Left ventricle myocardium inferior (tissue), 1 donor: ENCODE measurements at places on chromosomes 2 and 18.
A peak's percentile ranks its signal among the peaks of the same experiment; 100 is the strongest.

DNA sequence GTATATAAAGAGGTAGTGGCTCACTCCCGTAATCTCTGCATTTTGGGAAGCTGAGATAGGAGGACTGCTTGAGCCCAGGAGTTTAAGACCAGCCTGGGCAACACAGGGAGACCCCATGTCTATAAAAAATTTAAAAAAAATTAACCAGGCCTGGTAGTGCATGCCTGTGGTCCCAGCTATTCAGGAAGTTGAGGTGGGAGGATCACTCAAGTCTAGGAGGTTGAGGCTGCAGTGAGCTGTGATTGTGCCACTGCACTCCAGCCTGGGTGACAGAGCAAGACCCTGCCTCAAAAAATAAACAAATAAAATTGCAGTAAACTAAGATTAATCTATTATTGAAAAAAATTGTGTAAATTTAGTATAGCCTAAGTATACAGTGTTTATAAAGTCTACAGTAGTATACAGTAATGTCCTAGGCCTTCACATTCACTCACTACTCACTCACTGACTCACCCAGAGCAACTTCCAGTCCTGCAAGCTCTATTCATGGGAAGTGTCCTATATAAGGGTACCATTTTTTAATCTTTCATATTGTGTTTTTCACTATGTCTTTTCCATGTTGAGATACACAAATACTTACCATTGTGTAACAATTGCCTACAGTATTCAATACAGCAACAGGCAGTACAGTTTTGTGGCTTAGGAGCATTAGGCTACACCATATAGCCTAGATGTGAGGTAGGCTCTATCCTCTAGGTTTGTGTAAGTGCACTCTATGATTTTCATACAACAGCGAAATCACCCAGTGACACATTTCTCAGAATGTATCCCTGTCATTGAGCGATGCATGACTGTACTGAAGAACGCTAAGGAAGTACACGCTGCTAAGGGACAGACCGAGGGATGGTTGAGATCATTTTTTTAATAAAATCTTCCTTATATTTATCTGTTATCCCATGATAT lies 10.4 kb upstream of the MAP4K3 start:
- no peak for DNase-seq
- no peak overlapping the region for H3K27ac ChIP-seq
- H3K4me3 ChIP-seq: no peak overlapping the region
- H3K27me3 ChIP-seq: no peaks in the 10 kb centered on the region
- peaks cover 17% of the 10 kb centered on the region for H3K36me3 ChIP-seq

DNA sequence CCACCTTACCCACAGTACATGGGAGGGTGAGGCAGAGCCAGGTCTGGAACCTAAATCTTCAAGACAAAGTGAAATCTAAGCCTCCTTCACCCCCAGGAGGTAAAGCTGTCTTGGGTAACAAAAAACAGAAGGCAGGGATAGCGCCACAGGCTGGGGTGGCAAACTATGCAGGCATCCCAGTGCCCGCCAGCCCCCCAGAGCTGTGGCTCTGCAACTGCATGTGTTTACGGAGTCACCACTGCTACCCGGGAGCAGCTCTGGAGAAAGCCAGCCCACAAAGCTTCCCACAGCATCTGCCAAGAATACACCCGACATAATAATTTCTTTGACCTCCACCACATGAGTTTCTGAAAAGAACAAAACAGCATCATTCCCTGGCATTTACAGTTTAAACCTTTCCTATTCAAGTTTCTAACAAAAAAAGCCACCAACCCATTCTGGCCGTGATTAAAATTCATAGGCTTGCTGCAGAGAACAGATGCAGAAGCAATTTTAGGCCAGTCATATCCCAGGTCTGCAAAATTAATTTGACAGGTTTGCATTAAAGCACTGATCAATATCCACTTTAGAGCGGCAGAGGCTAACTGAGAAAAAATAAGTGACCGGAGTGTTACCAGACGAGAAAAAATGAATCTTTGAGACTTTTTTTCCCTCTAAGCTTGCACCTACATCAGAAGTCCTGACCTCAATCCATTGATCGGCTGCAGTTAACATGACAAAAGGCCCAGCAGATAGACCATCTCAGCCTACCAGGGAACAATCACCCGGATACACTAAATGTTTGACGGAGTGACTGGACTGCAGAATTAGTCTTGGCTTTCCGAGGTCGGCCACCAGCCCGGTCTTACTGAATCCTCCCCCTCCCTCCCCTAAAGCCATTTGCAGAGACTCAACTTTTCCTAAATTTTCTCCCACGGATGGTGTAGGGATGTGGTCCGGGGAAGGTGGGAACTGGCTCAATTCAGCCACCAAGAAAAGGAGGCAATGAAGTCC lies 309.6 kb upstream of the SKOR2 start:
- H3K27me3 ChIP-seq: peaks cover 100% of the 10 kb centered on the region
- no peak overlapping the region for H3K4me3 ChIP-seq
- no peaks in the 10 kb centered on the region for H3K4me1 ChIP-seq
- no peaks in the 10 kb centered on the region for H3K36me3 ChIP-seq
- DNase-seq: no peak
- no peak overlapping the region for H3K27ac ChIP-seq

DNA sequence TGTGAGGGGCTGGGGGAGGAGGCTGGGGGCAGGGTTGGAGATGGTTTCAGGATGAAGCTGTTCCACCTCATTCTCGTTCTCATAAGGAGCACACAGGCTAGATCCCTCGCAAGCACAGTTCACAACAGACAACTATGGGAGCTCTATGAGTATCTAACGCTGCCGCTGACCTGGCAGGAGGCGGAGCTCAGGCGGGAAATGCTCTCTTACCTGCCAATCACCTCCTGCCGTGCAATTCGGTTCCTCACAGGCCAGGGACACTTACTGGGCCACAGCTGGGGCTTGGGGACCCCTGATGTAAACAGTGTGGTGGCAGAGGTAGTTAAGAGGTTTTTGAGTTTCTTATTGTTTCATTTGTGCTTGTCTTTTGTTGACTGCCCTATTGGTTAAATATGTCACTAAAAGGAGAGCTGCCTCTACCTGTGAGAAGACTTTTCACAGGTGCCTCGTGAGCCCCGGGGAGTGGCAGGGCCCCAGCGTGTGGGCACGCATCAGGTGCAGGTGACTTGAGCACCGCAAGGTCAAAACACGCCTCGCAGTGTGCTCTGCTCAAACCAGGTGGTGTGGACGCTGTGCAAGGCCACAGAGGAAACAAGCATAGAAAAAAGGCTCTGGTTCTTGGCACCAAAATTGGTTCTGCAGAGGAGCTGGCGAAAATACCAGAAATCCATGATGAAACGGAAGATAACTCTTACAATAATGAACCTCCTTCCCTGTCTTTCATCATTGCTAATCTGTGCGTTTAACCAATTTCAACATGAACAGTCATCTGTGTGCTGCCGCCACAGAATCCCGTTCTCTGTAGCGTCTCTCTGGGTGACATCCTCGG lies 10.2 kb downstream of the MLPH start:
- no peak overlapping the region for H3K27ac ChIP-seq
- no peaks in the 10 kb centered on the region for H3K27me3 ChIP-seq
- no peak overlapping the region for H3K4me3 ChIP-seq
- peaks cover 12% of the 10 kb centered on the region for H3K4me1 ChIP-seq

- no peaks in the 10 kb centered on the region for H3K27me3 ChIP-seq
- H3K27ac ChIP-seq: peak overlapping the region; percentile 93
- no peak for DNase-seq
- peak overlapping the region; percentile 75 for H3K4me3 ChIP-seq
Observed at GRCh38 chr18:62717169-62717924, 2.0 kb downstream of the PHLPP1 start.

- DNase-seq: no peak
- H3K27me3 ChIP-seq: no peaks in the 10 kb centered on the region
- no peak overlapping the region for H3K4me3 ChIP-seq
- H3K36me3 ChIP-seq: no peaks in the 10 kb centered on the region
- no peak overlapping the region for H3K27ac ChIP-seq
- peaks cover 18% of the 10 kb centered on the region for H3K4me1 ChIP-seq
Observed at GRCh38 chr2:157902692-157903091, 26.6 kb upstream of the ACVR1 start.

- peaks cover 6% of the 10 kb centered on the region for H3K4me1 ChIP-seq
- no peak overlapping the region for H3K4me3 ChIP-seq
- H3K27me3 ChIP-seq: no peaks in the 10 kb centered on the region
- no peaks in the 10 kb centered on the region for H3K36me3 ChIP-seq
- no peak for DNase-seq
Observed at GRCh38 chr2:12008425-12009061, 262.1 kb downstream of the LPIN1 start.

GRCh38 chr2:232525199-232525598 lies 761 bp upstream of the CHRND start:
- peaks cover 66% of the 10 kb centered on the region for H3K27me3 ChIP-seq
- no peak overlapping the region for H3K27ac ChIP-seq
- H3K36me3 ChIP-seq: no peaks in the 10 kb centered on the region
- DNase-seq: no peak
- H3K4me3 ChIP-seq: no peak overlapping the region

- no peaks in the 10 kb centered on the region for H3K36me3 ChIP-seq
Observed at GRCh38 chr2:53407363-53408080, 360.1 kb upstream of the CHAC2 start.

- no peak overlapping the region for H3K27ac ChIP-seq
- H3K27me3 ChIP-seq: no peaks in the 10 kb centered on the region
- H3K4me1 ChIP-seq: peaks cover 57% of the 10 kb centered on the region
Observed at GRCh38 chr2:36489281-36489680, 108.7 kb downstream of the FEZ2 start.

GRCh38 chr2:74577448-74577847 lies 22.9 kb downstream of the DOK1 start:
- H3K36me3 ChIP-seq: no peaks in the 10 kb centered on the region
- DNase-seq: no peak
- peak overlapping the region; percentile 70 for H3K27ac ChIP-seq
- H3K4me1 ChIP-seq: peaks cover 10% of the 10 kb centered on the region

DNA sequence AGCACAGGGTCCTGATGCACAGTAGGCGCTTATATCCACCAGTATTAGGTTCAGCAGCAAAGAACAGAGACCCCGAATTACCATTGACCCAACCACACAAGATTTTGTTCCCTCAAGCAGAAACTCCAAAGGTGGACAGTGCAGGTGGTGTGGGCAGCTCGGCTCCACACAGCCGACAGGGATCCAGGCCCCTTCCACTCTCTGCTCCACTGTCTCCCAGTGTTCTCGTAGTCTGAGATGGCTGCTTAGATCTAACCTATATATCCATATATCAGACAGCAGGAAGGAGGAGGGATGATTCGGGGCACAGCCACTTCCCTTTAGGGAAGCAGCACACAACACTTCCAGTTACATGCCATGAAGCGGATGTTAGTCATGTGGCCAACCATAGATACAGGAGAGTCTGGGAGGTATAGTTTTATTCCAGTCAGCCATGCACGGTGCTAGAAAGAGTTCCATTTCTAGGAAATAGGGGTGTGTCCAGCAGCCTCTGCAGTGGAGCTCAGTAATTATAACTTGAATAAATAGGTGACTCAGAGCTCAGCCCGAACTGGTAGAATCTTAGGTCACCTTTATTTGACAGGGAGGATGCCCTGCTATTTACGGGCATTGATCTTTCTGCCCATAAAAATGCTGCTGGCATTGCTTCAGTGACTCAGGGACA lies 158.9 kb downstream of the TWIST2 start:
- H3K4me3 ChIP-seq: no peak overlapping the region
- DNase-seq: no peak
- no peaks in the 10 kb centered on the region for H3K4me1 ChIP-seq
- H3K27ac ChIP-seq: no peak overlapping the region
- peaks cover 91% of the 10 kb centered on the region for H3K27me3 ChIP-seq

- no peak overlapping the region for H3K4me3 ChIP-seq
- no peak for DNase-seq
- peaks cover 11% of the 10 kb centered on the region for H3K36me3 ChIP-seq
- no peaks in the 10 kb centered on the region for H3K27me3 ChIP-seq
- H3K27ac ChIP-seq: no peak overlapping the region
- peaks cover 45% of the 10 kb centered on the region for H3K4me1 ChIP-seq
Observed at GRCh38 chr2:72744049-72744448, 81.8 kb downstream of the EXOC6B start.

DNA sequence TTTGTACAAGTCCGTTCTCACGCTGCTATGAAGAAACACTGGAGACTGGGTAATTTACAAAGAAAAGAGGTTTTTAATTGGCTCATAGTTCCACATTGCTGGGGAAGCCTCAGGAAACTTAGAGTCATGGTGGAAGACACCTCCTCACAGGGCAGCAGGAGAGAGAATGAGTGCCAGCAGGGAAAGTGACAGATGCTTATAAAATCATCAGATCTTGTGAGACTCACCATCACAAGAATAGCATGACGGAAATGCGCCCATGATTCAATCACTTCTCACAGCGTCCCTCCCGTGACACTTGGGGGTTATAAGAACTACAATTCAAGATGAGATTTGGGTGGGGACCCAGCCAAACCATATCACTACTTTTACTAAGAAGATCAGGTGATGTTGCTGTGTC lies 285.8 kb downstream of the TMX3 start:
- no peak overlapping the region for H3K27ac ChIP-seq
- no peaks in the 10 kb centered on the region for H3K36me3 ChIP-seq
- H3K27me3 ChIP-seq: no peaks in the 10 kb centered on the region
- no peak for DNase-seq

GRCh38 chr18:77106331-77106730 lies 26.3 kb downstream of the MBP start:
- H3K27ac ChIP-seq: peak overlapping the region; percentile 86
- DNase-seq: no peak
- H3K36me3 ChIP-seq: no peaks in the 10 kb centered on the region

DNA sequence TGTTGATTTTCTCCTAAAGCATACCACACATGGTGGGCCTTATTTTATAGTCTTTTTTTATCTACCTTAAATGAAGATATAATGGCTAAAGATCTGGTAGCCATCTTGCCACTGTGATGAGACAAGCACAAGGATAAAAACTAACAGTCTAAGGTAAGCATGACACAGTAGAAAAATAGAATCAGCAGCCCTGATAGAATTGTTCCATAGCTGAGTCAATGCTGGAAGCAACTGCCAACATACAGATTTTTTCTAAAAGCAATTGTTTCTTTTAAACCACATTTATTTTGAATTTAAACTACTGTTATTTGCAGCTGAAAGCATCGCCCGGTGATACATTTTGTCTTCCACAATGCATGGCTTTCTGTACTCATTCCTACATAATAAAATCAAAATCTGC lies 1091.5 kb upstream of the CHAC2 start:
- DNase-seq: no peak
- H3K36me3 ChIP-seq: no peaks in the 10 kb centered on the region
- H3K4me1 ChIP-seq: no peaks in the 10 kb centered on the region
- no peak overlapping the region for H3K27ac ChIP-seq

- H3K36me3 ChIP-seq: no peaks in the 10 kb centered on the region
- DNase-seq: no peak
- no peaks in the 10 kb centered on the region for H3K27me3 ChIP-seq
- H3K27ac ChIP-seq: no peak overlapping the region
- H3K4me3 ChIP-seq: no peak overlapping the region
Observed at GRCh38 chr18:21359746-21360145, 117.7 kb downstream of the GREB1L start.

DNA sequence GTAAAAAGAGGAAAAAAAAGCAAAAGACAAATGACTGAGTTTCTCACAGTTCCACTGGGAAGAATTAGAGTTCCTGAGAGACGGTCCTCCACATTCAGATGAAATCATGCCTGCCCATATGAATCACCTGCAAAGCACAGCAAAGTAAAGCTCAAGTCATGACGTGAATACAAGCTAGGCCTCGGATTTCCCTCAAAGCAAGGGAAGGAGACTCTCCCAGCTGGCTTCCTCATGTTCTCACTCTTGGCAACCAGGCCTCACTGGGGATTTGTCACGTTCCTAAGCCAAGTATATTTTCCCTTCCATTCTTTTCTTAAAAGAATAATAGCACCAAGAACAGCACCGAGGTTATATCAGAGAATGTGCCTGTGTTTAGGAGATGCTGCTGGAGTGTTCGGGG lies 47.0 kb downstream of the CYP27C1 start:
- peak; percentile 34 for DNase-seq
- peaks cover 32% of the 10 kb centered on the region for H3K27me3 ChIP-seq
- peaks cover 30% of the 10 kb centered on the region for H3K4me1 ChIP-seq
- H3K4me3 ChIP-seq: no peak overlapping the region
- H3K36me3 ChIP-seq: no peaks in the 10 kb centered on the region
- H3K27ac ChIP-seq: no peak overlapping the region
